NCI-H1930 (cell line): ENCODE measurements at places on chromosomes 4 and X.

GRCh38 chr4:5758741-5759140 lies 47.7 kb downstream of the EVC start:
- DNase-seq, result no peak

DNA sequence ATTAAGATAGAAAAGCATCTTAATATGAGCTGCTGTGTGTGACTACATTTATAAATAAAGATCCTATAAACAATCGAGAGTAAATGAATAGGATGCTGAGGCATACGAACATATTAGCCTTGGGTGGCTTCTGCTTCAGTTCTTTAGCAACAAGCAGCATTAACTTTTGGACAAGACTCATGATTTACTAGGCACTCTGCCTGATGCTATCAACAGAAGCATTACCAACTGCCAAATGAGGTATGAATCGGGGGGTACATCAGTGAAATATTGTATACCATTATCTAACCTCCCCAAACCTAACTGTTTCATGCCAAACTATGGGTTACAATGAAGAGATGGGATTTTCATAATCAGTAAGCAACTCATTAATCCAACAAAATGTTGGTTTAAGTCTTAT lies 113.1 kb downstream of the RAB28 start:
- DNase-seq, result no peak

DNA sequence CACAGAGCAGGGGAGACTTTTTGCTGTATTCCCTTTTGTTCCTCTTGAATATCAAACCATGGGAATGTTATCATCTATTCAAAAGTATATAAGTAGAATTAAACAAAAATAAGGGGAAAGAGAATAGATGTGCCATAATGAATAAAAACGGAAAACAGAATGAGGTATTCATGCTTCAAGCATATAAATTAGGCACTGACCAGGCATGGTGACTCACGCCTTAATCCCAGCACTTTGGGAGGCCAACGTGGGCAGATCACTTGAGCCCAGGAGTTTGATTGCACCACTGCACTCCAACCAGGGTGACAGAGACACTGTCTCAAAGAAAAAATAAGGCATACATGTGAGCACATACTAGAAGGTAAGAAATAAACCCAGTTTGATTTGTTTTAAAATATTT lies 16.3 kb upstream of the NEUROG2 start:
- no peak for DNase-seq

DNA sequence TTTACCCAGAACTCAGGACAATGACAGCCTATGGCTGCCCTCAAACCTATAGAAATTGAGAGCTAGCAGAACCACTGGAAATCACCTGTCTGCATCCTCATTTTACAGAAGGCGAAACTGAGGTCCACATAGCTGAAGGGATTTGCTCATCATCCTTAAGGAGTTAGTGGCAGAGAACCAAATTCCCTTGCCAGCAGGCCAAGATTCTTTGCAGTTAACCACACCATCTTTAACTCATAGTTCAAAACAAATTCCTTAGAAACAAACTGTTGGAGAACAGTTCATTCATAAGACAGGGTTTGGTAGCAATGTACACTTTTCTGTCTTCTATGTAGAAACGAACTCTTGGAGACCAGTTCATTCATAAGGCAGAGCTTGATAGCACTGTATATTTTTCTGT lies 37.9 kb upstream of the RAP2C start:
- no peak for DNase-seq

- DNase-seq, result no peak
Observed at GRCh38 chrX:13051167-13051528, 6.7 kb upstream of the FAM9C start.

DNA sequence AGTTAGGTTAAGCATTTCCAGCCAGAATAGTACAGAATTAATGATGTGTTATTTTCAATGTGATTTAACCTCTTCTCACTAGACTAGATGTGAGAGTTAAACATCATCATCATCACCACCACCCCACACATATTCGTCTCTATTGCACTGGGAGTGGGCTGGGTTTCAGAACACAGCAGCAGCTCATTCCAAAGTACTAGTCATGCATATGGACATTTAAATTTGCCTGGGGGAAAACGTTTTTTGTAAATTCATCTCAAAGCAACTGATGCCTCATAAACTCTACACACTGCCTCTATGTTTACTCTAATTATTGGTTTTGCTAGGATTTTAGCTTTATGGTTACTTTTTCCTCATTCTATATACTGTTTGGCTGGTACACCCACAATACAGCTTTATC lies 509.1 kb downstream of the PPP4R3C start:
- no peak for DNase-seq

DNA sequence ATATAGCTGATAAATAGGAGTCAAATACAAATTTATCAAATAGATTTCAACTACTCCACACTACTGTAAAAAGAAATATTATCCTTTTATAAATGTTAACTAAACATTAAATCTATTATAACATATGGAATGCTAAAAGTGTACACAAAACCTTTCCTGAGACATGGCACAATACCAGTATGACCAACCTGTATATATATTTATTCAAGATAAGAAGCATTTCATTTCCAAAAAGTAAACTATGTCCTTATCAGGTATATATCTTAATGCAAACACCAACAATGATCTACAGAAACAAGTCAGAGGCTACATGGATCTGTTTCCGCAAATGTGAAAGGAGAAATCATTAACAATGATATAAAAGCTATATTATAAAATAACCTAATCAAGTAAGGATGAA lies 37.8 kb downstream of the WNK3 start:
- no peak for DNase-seq

GRCh38 chrX:122188751-122189150 lies 995.3 kb upstream of the GRIA3 start:
- DNase-seq, result no peak

- no peak for DNase-seq
Observed at GRCh38 chr4:11312389-11312788, 116.3 kb downstream of the HS3ST1 start.

DNA sequence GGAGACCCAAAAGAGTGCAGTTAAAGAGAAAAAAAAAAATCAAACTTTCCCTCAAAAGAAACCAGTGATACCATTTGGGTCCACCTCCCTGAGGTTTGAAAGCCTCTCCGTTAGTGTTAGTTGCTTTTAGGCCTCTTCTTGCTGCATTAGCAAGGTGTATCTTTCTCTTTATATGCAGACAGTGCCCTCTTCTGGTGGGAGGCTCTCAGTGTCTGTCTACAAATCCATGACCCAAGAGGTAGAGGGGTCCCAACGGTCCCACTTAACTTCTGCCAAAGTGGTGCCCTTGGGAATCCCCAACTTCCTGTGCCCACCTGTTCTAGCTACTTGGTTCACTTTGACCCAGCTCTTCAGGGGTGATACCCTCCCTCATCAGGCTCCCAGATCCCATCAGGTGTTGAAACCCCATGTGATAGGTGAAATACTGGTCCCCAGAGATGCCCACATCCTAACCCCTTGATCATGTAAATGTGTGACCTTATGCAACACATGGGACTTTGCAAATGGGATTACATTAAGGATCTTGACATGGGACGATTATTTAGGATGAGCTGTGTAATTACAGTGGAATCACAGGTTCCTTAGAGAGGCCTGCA lies 63.7 kb upstream of the CD99 start:
- DNase-seq, result no peak

GRCh38 chr4:105725623-105726022 lies 17.0 kb downstream of the GSTCD start:
- no peak for DNase-seq
